ENCODE measurements at places on chromosomes 2 and 18.
A peak's percentile ranks its signal among the peaks of the same experiment; 100 is the strongest.

DNA sequence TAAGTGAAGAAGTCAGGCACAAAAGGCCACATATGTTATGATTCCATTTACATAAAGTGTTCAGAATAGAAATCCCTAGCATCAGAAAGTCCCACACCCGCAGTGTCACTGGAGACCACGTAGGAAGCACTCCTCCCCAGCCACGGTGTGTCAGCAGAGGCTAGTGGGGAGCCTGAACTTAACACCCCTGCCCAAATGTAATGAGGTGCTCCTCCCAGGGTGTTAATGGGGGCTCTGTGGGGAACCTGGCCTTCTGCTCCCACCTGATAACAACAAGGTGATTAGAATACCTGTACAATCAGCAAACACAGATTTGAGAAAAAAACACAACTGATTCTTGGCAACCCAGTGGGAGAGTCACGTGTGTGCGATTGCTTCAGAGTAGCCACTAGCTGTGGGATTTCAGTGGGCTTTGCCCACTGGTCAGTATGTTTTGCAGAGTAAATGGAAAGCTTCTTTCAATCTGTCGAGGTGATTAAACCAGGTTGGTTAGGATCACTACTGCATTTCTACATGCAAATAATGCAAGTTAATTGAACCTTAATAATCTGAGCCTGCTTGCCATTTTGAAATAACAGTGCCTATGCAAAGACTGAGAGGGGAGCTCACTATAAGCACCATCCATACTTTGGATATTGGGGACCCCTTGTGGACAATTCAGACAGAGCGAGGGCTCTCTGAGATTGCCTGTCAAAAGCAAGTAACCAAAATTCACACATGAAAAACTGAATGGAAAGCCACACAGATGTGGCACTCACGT lies 20.6 kb upstream of the ATRAID start:
- no peak for DNase-seq

GRCh38 chr2:151056870-151057269 lies 204.8 kb downstream of the RBM43 start:
- no peak for DNase-seq

- DNase-seq, result no peak
Observed at GRCh38 chr2:238602223-238602960, 175.7 kb downstream of the ASB1 start.

DNA sequence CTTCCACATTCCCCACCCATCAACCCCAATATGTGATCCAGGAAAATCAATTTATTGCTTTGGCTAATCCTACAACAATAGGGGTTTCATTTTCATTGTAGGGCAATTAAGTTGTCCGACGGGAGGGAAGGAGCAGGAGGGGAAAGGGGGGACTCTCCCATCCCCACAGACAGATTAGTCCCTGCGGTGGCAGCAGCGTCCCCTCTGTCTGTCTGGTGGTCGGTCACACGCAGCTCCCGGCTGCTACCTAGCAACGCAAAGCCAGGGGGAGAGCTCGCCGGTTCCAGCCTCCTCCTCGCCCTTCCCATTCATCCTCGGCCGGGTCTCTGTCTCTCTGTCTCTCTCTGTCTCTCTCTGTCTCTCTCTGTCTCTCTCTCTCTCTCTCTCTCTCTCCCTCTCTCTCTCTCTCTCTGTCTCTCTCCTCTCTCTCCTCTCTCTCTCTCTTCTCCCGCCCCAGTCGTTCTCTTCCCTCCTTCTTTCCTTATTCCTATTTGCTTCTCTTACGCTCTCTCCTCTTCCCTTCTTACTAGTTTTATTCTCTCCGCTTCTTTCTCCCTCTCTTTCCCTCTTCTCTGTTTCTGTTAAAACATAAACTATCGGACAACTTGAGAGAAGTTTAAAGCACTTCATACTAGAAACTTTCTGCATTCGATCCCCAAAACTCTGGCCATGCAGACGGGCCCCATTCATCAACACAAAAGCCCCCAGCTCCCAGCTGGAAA lies 1.2 kb downstream of the LRP2 start:
- no peak for DNase-seq

- no peak for DNase-seq
Observed at GRCh38 chr18:51516478-51517038, 319.1 kb upstream of the MEX3C start.

GRCh38 chr18:7789856-7790552 lies 222.9 kb downstream of the PTPRM start:
- DNase-seq, result peak; percentile 17

DNA sequence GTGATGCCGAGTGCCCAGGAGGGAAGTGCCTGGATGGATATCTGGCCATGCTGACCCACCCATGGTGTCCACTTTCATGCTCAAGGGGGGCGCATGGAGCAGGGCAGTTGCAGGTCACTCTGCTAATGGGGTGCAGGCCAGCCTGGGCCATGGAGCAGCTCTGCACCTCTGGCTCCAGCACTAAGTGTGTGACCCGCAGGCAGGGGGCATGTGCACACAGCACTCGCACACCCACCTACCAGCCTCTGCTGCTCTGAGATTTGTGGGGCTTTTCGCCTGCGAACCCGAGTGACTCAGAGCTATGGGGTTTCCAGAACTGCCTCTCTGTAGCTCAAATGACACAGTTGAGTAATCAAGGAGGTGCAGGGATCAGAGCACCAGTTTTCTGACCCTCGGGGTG lies 66.2 kb downstream of the CYP26B1 start:
- no peak for DNase-seq

GRCh38 chr2:235511187-235511661 lies 17.4 kb downstream of the AGAP1 start:
- peak; percentile 22 for DNase-seq

- no peak for DNase-seq
Observed at GRCh38 chr2:203973000-203973399, 36.4 kb downstream of the ICOS start.

GRCh38 chr2:43461453-43462073 lies 134.3 kb downstream of the THADA start:
- no peak for DNase-seq

GRCh38 chr2:134181219-134181618 lies 72.7 kb upstream of the MGAT5 start:
- DNase-seq, result no peak

- DNase-seq, result no peak
Observed at GRCh38 chr2:221844212-221845020, 272.3 kb upstream of the EPHA4 start.

DNA sequence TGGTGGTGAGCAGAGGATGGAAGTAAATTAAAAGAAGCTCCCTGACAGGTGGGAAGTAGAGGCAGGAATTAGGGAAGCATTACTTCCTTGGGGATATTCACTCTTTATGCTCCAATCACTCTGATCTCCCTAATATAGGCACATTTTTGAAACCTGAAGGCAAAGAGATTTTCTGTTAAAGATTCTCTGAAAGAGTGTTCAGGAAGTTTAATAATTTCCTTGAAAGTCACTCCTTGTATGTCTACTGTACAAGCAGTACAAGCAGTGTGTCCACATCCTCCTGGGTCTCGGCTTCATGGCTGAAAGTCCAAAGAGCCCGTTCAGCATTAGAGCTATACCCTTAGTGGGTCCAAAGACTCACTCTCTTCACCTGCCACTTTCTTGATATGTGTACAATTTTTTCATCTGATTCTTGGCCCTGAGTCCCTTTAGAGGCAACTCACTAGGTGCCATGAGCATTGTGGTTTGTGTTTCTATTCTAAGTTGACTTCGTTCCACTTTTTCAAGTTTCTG lies 60.2 kb downstream of the AAK1 start:
- DNase-seq, result no peak

DNA sequence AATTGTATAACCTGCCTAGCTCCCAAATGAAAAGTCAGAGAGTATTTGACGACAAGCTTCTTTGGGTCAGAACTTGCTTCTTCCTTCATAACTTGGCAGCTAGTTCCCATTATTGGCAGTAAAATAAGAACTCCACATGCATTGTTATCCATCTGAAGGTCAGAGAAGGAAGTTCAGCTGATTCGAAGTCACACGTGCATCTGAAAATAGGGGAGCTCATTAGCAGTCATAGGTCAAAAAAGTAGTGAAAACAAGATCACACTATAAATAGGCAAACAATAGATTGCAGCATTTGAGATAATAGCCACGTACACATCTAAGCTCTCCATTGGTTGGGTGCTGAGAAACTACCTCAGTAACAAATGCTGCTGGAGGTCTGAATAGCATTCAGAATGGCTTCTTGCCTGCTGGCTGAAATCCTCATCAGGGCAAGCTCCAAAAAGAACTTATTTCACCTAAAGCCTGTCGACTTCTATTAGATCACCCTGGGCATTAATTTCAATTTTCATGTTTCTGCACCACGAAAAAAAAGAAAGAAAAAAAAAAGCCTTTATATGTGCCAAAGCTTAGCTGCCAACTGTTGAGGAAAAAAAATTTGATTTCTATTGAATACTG lies 1492.9 kb upstream of the CELF4 start:
- no peak for DNase-seq

GRCh38 chr2:239765076-239765845 lies 259.9 kb downstream of the NDUFA10 start:
- no peak for DNase-seq

DNA sequence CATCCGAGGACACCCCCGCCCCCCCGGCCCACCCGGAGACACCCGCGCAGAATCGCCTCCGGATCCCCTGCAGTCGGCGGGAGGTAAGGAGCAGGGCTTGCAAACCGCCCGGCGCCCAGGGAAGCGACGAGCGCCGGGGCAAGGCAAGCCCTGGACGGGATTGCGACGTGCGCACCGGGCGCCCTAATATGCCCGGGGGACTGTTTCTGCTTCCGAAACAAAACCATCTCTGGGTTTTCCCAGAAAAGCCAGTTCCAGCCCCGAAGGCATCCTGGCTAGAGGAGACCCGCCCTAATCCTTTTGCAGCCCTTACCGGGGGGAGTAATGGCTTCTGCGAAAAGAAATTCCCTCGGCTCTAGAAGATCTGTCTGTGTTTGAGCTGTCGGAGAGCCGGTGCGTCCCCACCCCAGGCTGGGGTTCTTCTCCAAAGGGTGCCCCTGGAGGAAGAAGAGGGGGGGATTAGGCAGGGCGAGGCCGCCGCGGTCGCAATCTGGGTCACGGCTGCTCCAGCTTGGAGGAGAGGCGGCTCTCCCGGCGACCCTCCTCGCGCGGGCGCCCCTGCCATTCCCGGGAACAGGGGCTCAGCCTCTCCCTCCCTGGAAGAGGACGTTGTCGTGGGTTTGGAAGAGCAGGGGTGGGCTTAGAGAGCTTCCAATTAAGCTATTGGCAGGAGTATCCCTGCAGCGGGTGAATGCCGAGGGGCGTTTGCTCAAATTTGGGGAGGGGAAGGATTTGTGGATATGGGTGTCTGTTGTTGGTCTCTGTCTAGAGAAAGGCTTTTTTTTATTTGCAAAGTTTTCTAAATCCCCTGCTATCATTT lies 521 bp downstream of the MYCN start:
- DNase-seq, result no peak

DNA sequence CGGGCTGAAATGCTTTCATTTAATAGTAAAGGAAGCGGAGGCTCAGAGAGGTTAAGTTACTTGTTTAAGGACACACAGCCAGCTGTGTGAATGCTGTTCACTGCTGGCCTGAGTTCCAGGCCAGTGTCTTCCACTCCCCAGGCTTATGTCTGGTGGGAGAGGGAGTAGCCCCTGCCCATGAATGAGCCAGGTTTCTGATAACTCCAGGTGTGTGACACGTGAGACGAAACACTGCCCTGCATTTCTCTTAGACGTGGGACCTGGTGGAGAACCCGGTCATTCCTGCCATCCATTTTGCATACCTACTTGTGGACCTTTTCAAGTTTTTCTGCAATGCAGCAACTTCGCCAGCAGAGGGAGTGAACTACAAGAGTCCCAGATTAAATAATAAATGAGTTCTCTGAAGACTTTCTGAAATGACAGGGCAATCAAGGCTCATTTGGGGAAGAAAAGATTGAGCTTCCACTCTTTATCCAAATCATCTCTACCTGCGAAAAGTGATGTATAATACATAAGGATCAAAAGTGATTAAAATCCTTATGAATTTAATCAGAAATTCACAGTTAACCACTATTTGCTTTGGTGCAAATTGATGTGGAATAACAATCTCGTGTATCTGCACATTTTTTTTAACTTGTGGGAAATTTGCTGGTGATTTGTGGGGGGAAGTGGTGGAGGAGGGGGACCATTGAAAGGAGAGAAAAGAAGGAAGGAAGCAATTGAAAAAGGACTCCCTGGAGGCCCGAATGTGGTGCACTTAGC lies 79.4 kb upstream of the ASB18 start:
- DNase-seq, result peak; percentile 71

- peak; percentile 8 for DNase-seq
Observed at GRCh38 chr18:51537487-51537886, 340.0 kb upstream of the MEX3C start.

GRCh38 chr18:68172842-68173549 lies 541.9 kb downstream of the TMX3 start:
- no peak for DNase-seq

DNA sequence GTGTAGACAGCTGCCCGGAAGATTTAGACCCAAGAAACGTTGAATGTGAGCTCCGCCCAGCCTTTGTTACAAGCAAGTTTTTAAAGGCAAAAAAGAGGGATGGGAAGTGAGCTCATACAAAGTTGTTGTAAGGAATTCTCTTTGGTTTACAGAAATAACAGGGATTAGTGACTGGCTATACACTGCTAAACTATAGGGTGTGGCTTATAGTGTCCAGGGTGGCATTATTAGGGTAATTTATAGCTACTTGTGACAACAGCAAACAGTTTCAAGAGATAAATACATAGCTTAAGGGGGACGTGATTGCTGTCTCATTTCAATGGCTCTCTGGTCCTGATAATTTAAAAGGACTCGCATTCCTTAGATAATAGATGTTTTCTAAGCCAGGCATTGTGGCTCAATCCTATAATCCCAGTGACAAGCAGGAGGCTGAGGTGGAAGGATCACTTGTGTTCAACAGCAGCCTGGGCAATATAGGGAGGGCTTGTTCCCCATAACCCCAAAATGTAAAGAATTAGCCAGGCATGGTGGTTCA lies 66.5 kb upstream of the TGIF1 start:
- no peak for DNase-seq

- no peak for DNase-seq
Observed at GRCh38 chr18:23853448-23854195, 160.9 kb upstream of the TTC39C start.

DNA sequence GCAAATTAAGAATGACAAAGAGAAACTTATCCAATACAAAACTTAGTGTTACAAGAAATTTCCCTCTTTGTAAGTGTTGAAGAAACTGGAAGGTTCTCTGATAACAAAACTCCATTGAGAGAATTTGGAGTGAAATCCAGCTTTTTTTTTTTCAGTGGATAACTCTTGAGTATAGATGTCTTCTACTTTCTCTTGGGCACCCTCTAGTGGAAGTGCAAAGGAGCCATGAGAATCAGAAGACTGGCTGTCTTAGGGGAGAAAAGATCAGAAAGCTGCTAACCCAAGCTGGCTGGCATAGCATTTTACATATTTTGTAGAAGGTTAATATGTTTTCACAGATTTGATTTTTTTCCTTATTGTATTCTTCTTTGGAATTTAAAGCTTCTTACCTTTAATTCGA lies 138.8 kb upstream of the SATB2 start:
- no peak for DNase-seq

GRCh38 chr18:24611075-24611474 lies 150.6 kb downstream of the HRH4 start:
- no peak for DNase-seq

DNA sequence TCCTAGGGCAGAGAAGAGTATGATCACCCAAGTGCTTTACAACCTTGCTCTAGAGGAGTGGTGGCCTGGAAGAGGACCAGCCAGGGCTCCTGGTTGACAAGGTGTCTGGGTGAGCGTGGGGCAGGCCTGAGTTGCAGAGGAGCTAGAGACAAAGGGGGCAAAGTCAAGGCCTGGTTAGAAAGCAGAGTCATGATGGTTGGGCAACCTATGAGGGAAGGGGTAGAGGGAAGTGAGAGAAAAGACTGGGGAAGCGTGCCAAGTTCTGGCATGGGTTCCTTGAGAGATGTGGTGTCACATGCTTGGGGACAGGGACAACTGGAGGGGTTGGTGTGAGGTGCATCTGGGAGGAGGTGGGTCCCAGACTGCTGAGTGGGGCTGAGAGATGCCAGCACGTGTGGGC lies 13.5 kb downstream of the ZFP36L2 start:
- no peak for DNase-seq

Measured in fibroblast of the conjunctiva (primary cell).